Activated CD4-positive, alpha-beta T cell treated with anti-CD3 and anti-CD28 coated beads, Interleukin-10, Interleukin-2, amounts not matched to agents 100 ng/mL and 50 ng/mL, durations not matched to agents 16 hours and 8 hours (primary cell): ENCODE measurements at places on chromosomes 7 and 10.
A peak's percentile ranks its signal among the peaks of the same experiment; 100 is the strongest.

DNA sequence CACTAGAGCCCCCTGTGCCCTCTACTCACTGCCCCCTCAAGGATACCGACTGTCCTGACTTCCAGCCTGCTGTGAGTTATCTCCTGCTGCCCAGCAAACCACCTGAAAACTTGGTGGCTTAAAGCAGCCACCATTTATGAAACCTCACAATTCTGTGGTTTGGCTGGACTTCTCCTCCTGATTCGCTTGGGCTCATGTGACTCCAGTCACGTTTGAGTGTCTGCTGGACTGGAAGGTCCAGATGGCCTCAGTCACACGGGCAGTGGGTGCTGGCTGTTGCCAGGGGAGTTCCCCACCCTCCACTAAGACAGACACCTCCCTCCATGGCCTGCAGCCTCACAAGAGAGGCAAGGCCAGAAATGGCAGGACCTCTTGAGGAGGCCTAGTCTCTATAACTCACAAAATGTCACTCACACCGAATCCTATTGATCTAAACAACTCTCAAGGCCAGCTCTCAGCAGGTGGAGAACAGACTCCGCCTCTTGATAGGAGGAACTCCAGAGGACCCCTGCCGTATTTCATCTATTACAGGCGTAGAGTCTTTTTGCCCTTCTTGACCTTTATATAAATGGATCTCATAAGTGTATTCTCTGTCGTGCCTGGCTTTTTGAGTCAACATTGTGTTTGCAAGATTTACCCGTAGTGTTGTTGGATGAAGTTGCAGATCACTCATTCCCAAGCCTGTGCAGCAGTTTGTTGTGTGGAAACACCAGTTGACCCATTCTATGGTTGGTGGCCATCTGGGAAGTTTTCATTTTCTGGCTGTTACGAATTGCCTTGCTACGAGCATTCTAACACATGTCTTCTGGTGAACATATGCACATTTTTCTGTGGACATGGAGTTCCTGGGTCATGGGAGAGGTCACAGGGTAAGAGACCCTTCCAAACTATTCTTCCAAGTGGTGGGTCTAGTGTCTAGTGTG is 48.3 kb downstream of the ZMIZ1 start:
- no peak for DNase-seq

DNA sequence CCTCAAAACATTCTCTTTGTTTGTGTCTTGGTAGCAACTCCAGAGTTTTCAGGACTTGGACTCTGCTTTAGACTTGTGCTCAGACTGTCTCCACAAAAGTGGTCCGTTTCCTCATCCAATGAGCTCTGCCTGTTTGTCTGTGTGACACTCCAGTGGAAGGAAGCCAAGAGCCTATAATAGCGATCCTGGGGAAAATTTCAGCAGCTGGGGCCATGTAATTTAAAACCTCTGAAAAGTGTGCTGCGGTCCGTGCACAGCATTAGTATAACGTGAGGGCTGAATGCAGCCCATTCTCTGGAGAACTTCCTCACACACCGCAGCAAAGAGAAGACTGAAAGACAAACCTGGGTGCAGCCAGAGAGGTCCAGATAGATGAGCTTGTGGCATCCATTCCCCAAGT is at the start of gene LRRC17:
Gene LRRC17 (plus strand): TSS at position 259 of the 400 bp plus-strand sequence. CDS start 20,914 bp downstream, outside the sequence.
- no peak for DNase-seq

- DNase-seq = no peak
These were observed 42.1 kb upstream of the DNAAF5 start for GRCh38 chr7:684416-684815.

DNA sequence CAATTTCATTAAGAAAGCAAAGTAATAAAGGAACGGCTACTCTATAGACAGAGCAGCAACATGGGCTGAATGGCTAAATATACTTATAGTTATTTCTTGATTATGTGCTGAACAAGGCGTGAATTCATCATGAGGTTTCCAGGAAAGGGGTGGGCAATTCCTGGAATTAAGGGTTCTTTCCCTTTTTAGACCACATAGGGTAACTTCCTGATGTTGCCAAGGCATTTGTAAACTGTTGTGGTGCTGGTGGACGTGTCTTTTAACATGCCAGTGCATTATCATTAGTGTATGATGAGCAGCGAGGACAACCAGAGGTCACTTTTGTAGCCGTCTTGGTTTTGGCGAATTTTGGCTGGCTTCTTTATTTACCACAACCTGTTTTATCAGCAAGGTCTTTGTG is 28.5 kb upstream of the ZMYND11 start:
- peak; percentile 40 for DNase-seq

GRCh38 chr10:111200505-111201186 is 123.8 kb downstream of the ADRA2A start:
- DNase-seq = no peak

- no peak for DNase-seq
These were observed 27.9 kb upstream of the GATA3 start for GRCh38 chr10:8026349-8027259.
